Mesenteric fat pad (tissue), 1 donor: ENCODE measurements at places on chromosomes 5 and 9.

DNA sequence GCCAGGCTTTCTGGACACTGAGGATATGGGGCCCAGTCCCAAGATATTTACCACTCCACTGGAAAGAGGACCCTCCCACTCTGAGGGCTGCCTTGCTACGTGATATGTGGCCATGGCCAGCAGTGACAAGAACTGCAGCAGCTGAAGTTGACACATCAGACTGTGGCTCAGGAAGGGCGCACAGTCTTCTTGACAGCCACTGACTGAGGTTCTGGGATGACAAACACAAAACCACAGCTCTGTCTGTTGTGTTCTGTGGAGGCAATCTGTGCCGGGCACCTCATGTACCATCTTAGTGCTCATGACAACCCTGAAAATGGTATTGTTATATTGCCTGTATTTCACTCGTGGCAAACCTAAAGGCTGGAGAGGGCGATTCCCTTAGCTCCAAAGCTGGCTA lies 16.9 kb downstream of the FSTL4 start:
- no peak for DNase-seq

- no peak for DNase-seq
Observed at GRCh38 chr5:107512029-107512428, 158.7 kb downstream of the EFNA5 start.

DNA sequence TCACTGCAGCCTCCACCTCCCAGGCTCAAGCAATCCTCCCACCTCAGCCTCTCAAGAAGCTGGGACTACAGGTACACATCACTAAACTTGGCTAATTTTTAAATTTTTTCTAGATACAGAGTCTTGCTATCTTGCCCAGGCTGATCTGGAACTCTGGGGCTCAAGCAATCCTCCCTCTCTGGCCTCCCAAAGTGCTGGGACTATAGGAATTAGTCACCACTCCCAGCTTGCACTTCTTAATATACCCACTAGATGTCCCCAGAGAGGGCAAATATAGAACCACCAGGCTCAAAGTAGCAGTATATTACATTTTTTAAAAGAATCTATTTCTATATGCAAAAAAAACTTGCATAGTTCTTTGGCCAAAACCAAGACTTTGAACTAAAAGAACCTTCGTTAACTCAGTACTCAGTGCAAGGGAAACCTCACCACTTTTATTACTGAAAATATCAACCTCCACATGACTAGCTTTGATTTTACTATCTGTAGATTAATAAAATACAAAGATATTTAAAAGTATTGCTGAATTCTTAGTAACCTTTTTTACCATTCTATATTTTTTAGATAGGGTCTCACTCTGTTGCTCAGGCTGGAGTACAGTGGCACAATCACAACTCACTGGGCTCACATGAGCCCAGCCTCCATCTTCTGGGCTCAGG lies 25.8 kb upstream of the HSD17B3 start:
- DNase-seq: no peak

DNA sequence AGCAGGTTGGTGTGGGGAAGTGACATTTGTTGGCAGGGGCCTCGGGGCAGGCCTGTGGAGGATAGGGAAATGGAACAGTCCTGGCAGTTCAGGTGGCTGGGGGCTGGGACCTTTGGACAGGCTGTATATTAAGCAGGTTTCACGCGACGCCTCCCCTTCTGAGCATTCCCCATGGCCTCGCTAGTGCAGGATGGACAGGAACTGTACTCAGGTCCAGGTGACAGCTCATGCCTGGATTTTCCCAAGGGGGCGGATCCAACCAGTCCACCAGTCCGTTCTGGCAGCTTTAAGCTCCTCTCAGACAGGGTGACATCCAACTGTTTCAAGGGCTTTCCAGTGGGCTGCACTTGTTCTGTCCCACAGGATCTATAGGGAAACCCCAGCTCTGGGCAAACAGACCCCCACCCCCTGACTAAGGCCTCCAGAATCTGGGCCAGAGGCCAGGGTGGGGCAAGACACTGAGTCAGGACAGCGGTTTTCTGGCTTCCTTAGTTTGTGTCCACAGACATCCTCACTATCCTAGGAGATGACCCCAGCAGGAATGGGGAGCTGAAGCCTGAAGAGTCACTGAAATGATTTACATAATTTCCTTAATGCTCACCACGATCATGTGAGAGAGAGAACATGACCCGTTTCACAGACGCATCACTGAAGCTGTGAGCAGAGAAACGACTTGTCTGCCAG lies 20.9 kb downstream of the CSF2 start:
- DNase-seq: no peak

- no peak for DNase-seq
Observed at GRCh38 chr9:82191082-82191770, 202.7 kb downstream of the SPATA31D1 start.

GRCh38 chr5:1794901-1795290 lies 4.7 kb downstream of the MRPL36 start:
- DNase-seq: peak; percentile 88

- DNase-seq: no peak
Observed at GRCh38 chr5:87787625-87788256, 375.0 kb upstream of the CCNH start.

DNA sequence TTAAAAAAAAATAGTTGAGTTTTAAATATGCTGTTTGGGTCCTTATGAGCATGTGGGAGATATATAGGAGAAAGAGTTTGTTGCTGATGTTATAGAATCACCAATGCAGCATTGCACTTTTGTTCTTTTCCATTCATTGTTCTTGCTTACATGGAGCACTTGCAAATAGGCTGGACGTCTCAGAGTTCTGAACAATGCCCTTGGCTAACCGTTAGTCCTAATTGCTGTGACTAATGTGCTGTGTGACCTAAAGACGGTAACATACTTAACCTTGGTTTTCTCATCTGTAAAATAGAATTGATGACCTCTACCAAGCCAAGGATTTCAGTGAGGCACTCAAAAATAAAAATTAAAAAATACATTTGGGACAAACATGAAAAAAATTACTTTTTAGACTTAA lies 29.8 kb downstream of the PIK3R1 start:
- no peak for DNase-seq

DNA sequence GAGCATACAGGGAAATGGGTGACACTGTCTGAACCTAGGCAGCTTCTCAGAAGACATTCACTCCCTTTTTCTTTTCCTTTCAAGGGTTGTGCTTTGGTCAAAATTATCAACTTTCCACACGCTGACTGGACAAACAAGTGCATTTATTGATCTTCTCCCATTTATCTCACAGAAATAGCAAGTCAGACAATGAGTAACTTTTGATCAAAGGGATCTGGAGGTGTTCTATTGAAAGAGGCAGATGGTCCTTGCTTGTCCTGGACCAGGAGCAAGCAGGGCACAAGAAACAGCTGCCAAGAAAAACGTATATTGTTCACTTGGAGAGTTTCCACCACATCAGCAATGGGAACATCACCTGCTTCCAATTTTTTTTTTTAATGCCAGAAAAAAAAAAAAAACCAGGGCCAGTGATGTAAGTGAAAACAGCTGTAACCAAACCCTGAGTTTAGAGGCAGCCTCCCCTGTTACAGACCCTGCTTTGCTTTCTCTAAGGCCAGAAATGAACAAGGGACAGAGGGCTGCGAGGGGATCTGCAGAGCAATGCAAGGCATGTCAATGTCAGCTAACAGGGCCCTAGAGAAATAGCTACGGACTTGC lies 79.8 kb downstream of the NIPSNAP3B start:
- no peak for DNase-seq

DNA sequence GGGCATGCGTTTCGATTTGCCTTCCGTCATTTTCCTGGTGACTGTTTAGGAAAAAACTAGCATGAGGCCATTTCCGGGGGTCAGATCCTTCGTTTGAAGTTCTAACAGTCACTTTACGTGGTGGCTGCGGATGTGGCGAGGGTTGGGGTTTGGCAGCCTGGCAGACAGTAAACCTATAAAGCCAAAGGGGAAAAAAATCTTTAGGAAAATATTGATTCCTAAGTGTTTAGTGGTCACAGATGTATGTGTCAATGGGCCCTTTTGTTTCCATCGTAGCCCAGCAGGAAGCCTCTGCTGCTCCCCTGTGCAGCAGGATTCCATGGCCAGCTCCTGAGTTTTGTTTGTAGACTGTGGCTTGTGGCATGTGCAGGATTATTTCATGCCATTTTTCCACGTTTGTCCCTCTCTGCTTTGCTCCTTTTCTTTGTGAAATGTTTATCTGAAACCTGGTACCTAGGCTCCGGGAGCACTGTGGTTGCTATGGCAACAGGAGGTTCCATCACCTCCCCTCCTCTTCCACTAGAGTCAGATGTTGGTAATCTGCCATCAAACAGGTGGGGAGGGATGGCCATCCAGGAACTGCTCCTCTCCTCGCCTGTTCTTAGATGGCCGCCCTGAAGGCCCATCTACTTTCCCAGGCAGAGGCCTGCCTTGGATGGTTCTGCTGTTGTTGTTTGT lies 202.3 kb downstream of the AOPEP start:
- DNase-seq: no peak

DNA sequence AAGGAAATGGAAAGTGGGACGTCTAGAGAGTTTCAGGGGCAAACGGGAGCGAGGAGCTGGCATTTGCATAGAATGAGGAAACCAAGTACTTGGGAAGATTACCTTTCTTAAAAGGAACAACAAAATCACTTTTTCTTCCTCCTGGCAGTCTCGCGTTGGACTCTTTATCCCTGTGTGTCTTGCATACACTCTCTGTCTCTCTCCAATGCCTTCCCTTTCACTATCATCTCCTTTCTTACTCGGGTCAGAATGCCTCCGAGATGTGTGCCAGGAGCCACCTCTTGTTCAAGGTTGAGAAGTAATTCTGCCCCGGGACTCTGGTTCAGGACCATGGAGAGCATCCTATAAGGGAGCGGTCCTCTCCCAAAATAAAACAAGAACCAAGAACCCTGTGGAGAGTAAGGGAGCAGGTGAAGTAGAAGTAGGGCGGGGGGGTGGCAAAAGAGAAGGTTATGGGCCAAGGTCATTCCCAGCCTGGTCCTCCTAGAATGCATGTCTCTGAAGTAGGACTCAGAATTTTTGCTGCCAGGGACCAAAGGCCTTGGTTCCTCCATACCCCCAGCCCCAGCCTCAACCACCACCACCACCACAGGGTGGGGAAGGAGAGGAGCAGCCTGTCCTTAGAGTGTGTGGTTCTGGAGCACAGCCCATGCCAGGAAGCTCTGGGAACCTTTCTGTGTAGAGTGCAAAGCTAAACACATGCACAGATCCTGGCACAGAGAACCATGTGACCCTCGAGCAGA lies 72.1 kb upstream of the ARAP3 start:
- DNase-seq: no peak

DNA sequence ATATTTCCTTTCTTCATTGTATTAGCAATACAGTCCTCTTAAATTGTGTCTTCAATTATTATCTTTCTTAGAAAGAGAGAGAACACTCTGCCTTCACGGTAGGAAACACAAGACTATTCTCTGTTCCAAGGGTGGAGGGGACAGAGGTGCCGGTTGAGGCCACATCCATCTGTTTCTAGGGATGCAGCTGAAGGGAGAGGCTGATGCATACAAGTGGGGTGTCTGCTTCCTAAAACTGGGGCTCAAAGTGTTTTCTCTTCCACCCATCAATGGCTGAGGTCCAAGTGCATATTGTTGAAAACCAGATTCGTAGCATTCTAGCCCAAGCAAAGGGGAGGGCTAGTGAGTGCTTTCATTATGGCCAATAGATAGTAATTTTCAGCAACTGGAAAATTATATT lies 9.5 kb downstream of the IRX2 start:
- no peak for DNase-seq
